NCI-H510A (cell line): ENCODE measurements at places on chromosomes 7 and 10.
A peak's percentile ranks its signal among the peaks of the same experiment; 100 is the strongest.

DNA sequence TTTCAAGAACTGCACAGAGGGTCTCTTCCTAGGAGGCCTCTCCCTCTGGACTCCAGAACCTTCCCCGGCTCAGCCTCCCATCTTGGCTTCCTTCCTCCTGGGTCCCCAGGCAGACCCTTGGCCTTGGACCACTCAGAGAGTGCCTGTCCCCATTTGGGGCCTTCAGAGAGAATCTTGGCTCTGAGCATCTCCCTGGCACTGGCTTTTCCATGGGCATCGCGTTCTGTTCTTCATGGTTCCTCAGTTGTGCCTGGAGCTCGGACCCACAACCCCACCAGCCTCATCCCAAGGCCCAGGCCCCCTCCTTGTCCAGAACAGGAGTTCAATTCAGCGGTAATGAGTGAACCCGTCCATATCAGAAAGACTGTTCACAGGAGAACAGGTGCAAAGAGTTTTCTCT is 73.4 kb downstream of the VIPR2 start:
- no peak for DNase-seq

DNA sequence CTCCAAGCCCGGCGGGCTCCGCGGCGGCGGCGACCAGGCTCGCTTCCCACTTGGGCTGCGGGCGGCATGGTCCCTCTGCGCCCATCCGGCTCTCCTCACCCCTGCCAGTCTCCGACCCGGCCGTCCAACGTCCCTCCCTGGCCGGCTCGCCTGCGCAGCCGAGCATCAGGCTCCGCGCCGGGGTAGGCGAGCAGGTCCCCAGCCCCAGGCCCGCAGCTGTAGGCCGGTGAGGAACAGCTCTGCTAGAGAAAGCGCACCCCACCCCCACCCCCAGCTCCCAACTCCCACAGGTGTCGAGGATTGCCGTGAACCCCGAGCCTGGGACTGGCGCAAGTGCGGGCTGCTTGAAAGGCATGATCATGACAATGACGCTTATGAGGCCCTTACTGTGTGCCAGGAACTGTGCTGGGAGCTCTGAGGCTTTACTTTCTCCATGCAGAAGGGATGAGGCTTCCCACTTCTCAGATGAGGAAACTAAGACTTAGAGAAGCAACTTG is 20.8 kb upstream of the PAX2 start:
- no peak for DNase-seq

- no peak for DNase-seq
Measured at GRCh38 chr7:106568680-106569499, 92.1 kb downstream of the CCDC71L start.

DNA sequence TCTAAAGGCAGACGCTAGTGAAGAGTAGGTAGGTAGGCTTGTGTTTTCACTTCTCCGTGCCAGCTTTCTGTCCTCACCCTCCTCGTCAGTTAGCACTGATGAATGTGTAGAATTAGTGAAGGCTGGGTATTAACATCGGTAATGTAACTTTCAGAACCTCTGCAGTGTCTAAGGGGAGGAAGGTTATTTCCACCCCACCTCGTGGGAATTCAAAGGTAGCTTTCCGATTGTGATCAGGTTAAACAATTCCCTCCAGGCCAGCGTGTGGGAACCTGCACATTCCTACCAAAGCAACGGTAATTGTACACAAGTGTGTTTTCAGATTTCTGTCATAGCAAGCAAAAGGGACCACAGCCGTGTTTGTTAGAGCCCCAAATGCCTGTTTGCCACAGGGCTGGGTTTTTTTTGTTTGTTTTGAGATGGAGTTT is 405.0 kb upstream of the GALNT17 start:
- no peak for DNase-seq

DNA sequence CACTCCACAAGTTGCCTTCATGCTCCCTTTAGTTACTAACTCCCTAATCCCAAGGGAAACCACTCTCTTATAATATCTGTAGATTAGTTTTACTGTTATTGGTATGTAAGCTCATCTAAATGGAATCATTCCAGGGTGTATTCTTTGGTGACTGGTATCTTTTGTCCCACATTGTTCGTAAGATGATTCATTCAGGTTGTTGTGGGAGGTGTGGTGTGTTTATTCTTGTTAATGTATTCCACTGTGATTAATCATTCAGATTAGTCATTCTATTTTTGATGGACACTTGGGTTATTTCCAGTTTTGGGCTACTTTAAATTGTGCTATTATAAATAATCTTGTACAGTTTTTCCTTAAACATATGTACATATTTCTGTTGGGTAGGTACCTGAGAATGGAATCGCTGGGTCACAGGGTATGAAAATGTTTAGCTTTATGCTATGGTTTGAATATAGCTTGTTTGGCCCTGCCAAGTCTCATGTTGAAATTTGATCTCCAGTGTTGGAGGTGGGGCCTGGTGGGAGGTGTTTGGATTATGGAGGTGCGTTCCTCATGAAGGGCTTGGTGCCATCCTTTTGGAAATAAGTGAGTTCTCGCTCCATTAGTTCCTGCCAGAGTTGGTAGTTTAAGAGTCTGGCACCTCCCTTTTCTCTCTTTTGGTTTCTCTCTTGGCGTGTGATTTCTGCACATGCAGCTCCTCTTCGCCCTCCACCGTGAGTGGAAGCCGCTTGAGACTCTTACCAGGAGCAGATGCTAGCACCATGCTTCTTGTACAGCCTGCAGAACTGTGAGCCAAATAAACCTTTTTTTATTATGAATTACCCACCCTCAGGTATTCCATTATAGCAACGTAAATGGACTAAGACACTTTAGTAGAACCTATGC is 13.8 kb downstream of the BTRC start:
- no peak for DNase-seq

DNA sequence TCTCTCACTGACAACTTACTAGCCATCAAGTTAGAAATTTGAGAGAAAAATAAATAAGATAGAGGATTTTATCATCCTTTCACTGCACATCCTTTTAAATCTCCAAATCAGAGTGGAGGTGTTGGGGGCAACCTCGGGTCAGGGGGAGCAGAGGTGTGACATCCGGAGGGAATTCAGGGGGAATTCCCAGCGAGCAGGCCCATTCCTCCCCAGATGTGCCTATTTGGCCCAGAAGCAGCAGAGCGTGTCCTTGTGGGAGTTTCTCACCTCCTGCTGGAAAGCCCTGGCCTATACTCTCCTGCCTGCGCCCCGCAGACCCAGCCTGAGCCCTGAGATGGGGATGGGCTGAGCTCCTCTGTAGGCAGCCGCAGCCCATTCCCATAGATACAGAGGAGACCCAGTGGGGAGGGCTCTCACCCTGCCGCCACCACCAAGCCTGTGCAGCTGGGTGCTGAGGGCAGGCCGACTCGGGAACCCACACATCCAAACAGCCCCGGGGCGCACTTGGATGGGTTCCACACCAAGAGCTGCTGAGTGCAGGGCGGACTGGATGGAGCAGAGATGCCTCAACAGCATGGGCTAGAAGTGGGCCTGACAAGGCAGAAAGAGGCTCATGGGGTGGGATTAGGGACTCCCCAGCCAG is 124.5 kb downstream of the CXCL12 start:
- no peak for DNase-seq

GRCh38 chr7:141071260-141071854 is 2.5 kb upstream of the TMEM178B start:
- peak; percentile 43 for DNase-seq
